ENCODE measurements at places on chromosomes 6 and 20. TPM values are rescaled to one million over a fixed set of nuclear protein-coding genes. Genes with fewer than 3 reads are reported as not detected.
A peak's percentile ranks its signal among the peaks of the same experiment; 100 is the strongest.

The HEBP2 gene
- total RNA-seq: 40.7 TPM

The LPIN3 gene
- 3.4 TPM for total RNA-seq

The ANGPT4 gene
- not detected for total RNA-seq

The CALHM6 gene
- total RNA-seq: 1.6 TPM

The TRIM15 gene
- total RNA-seq: not detected

The CCDC167 gene
- 35.0 TPM for total RNA-seq

The TREML4 gene
- not detected for total RNA-seq

The CLPSL2 gene
- total RNA-seq: not detected

The SIGLEC1 gene
- total RNA-seq: 0.08 TPM

The ROMO1 gene
- 214 TPM for total RNA-seq

DNA sequence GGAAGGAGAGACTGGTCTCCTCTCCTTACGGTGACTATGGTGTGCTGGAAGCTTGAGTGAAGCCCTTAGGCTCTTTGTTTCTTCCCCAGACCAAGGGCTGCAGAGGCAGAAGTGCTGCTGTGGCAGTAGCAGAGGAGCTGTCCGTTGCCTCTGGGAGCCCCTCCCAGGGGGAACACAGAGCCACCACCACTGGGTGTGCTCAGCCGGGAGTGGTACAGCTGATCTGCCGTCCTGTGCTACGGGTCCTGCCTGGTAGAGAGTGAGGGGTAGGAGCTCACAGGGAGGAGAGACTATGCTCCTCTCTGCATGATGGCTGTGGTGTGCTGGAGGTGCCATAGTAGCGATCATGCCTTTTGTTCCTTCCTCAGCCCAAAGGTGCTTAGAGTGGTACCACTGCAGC lies 318.7 kb downstream of the DOK5 start:
- DNase-seq: no peak

- DNase-seq: no peak
Measured at GRCh38 chr20:19653327-19653726, 104.7 kb upstream of the RIN2 start.

DNA sequence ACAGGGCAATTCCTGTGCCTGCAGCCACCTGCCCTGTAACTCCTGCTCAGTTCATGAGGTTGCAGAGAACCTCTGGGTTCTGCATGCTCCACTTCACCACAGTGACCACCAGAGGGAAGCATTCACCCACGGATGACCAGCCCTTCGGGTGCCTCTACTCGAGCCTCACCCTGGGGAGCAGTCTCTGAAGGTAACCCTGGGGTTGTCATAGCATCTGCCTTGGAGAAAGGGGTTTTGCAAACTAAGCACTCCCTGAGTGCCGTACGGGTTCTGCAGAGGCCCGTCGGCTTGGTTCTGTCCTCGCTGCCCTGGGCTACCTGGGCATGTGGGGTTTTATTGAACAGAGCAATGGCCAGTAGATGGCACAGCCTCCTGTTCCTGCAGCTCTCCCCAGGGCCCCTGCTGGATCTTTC lies 10.2 kb upstream of the CST5 start:
- peak; percentile 47 for DNase-seq

- no peak for DNase-seq
Measured at GRCh38 chr20:57190536-57191264, 75.7 kb downstream of the BMP7 start.

- no peak for DNase-seq
Measured at GRCh38 chr6:39642270-39642669, 82.9 kb downstream of the KIF6 start.

DNA sequence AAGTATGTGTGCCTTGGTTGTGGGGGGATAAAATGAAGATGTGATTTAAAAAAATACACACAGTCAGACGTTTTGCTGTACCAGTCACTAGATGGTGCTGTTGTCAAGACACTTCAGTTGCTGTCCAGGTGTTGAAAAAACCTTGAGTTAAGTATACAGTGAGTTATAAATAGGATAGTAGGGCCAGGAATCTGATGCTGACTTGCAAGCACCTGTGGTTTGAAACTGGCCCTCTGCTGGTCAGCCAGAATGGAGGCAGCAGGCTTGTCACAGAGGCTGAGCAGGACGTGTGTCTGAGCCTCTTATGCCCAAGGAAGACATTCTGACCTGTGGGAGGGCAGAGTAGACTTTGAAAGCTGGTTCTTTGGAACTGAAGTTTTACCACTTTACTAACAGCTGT lies 27.8 kb downstream of the RNF8 start:
- peak; percentile 65 for DNase-seq

GRCh38 chr6:152348116-152348515 lies 289.0 kb downstream of the SYNE1 start:
- DNase-seq: no peak

GRCh38 chr6:105790635-105791034 lies 295.5 kb upstream of the PRDM1 start:
- DNase-seq: no peak

- DNase-seq: peak; percentile 89
Measured at GRCh38 chr20:10922941-10923340, 249.1 kb upstream of the JAG1 start.

DNA sequence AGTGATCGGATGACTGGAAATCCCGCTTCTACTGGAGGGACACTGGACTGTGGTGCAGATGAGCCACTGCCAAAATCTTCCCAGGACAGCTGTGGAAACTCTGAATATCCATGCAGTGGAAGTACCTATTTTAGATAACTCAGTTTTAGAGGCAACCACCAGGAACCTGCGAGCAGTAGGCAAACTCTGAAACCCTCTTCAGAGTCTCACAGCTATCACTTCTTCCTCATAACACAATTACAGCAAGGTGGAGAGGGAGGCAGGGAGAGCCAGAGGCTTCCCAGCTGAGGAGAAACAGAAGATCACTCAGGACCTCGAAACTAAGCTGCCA lies 322.8 kb upstream of the NT5E start:
- no peak for DNase-seq

GRCh38 chr6:127119102-127120022 lies 891 bp downstream of the RSPO3 start:
- DNase-seq: peak; percentile 22

All from fibroblast of the aortic adventitia (primary cell).